ENCODE measurements at places on chromosomes 13 and 19.

- DNase-seq, result no peak
Observed at GRCh38 chr13:112118451-112119064, 51.6 kb downstream of the SOX1 start.

- DNase-seq, result no peak
Observed at GRCh38 chr19:41220811-41221210, 1.8 kb downstream of the AXL start.

- DNase-seq, result peak; percentile 48
Observed at GRCh38 chr13:46778890-46779289, 18.1 kb downstream of the ESD start.

DNA sequence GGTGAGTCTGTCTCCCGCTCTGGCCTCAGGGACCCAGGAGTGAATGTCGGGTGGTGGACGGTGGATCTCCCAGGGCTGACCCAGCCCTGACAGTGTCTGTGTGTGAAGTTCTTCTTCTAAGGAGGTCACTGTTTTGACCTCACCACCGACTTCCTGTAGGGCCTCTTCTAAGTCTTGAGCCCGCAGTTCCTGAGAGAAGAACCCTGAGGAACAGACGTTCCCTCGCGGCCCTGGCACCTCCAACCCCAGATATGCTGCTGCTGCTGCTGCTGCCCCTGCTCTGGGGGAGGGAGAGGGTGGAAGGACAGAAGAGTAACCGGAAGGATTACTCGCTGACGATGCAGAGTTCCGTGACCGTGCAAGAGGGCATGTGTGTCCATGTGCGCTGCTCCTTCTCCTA lies at the start of gene SIGLEC7:
Gene SIGLEC7 (plus strand): TSS at position 183 of the 400 bp plus-strand sequence. CDS start 69 bp downstream, at position 252.
- DNase-seq, result no peak

GRCh38 chr19:52734331-52734892 lies 432 bp downstream of the ZNF611 start:
- peak; percentile 10 for DNase-seq

DNA sequence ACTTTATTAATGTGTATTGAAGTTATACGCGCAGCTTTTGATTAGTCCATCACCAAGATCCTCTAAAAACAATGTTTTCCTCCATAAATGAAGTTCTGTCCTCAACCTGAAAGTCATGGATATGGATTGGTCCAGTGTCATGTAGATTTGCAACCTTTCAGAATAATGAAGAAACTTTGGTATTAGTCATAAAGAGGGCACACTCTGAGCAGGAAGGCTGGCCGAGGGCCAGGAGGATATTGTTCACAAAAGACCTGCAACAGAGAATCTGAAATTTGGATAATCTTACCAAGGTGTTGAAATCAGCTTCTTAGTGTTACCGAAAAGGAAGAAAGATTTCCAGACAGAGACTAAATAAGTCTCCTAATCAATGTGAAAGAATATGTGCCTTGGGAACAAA lies 20.7 kb downstream of the CLDN10 start:
- peak; percentile 48 for DNase-seq

GRCh38 chr19:38805180-38805579 lies 7.6 kb downstream of the LGALS4 start:
- no peak for DNase-seq

DNA sequence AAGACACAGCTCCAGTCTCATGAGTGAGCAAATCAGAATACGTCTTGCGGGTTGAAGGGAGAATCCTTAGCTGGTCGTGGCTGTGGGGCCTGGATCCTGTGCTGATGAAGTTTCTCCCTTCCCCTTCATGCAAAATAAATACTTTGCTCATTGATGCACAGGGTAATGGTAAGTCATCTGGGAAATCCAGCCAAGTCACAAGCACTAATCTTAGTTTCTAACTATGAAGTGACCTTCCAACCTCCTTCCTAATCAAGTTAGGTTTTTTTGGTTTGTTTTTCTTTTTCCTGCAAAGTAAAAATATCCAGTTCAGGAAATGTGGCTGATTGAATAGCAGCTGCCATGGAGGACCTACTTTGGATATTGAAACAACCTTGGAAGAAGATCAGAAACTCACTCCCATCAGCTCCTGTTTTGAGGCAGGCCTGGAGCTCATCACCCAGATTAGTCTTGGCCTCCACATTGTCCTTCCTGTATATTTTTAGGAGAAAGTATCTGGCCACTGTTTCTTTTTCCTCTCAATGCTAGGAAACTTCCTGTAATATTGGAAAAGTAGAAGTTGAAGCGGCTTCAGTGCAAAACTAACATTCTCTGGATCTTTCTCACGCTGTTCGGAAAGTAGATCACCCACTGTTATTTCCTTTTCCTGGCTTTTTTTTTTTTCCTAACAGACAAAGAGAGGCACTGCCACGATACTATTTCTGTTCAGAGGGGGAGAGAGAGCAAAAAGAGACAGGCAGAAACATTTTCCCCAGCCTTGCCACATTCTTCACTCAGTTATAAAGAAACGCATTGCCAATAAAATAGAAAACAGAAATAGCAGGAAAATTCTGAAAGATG lies 12.3 kb upstream of the ARL11 start:
- DNase-seq, result peak; percentile 16

GRCh38 chr19:47100290-47100689 lies 13.3 kb downstream of the ZC3H4 start:
- DNase-seq, result no peak

DNA sequence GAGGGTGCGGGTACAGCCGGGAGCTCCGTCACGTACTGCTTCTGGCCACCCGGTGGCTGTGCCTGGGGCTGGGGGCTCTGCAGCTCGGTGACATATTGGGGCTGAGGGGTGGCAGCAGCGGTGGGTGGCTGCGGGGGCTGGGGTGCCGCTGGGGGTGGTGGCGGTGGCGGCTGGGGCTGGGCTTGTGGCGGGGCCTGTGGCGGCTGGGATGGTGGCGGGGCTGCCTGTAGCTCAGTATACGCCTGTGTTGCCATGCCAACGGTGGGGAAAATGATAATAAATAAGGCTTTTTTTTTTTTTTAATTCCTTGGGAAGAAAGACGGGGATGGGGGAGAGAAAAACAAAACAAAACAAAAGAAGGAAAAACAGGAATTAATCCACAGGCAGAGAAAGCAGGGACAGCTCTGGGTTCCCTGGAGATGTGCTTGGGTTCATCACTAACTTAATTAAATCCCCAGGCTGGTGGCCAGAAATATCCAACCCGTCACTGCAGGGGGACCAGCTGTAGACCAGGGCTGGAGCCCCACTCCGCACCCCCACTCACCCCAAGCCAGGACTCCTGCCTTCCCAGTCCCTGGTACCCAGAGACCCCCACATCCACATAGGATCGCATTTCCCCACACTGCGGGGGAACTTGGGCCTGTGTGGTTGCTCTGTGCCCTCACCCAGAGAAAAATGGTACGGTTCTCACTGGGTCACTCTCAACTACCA lies 12.4 kb downstream of the RFX1 start:
- DNase-seq, result no peak

DNA sequence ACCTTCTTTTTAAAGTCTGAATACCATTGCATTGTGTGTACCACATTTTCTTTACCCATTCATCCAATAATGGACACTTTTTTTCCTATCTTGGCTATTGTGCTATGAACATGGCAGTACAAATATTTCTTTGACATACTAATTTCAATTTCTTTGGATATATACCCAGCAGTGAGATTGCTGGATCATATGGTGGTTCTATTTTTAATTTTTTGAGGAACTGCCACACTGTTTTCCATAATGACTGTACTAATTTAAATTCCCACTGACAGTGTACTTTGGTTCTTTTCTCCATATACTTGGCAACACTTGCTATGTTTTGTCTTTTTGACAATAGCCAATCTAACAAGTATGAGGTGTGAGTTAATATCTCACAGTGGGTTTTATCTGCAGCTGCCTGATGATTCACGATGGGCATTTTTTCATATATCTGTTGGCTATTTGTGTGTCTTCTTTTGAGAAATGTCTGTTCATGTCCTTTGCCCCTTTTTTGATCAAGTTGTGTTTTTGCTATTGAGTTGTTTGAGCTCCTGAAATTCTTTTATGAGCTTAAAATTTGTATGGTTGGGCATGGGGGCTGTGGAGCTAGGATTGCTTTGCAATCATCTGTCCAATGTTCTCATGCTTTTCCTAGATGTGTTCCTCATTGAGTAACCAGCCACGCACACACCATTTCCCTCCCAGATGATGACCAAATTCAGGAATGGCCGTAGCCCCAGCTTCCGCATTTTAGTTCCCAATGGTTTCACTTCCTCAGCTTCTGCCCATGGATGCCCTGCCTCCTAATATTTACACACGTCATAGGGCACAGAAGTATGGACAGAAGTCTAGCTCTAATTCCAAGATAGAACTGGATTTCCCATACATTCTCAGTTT lies 380.0 kb upstream of the SGCG start:
- DNase-seq, result no peak

- no peak for DNase-seq
Observed at GRCh38 chr19:29372921-29373797, 152.6 kb upstream of the VSTM2B start.

DNA sequence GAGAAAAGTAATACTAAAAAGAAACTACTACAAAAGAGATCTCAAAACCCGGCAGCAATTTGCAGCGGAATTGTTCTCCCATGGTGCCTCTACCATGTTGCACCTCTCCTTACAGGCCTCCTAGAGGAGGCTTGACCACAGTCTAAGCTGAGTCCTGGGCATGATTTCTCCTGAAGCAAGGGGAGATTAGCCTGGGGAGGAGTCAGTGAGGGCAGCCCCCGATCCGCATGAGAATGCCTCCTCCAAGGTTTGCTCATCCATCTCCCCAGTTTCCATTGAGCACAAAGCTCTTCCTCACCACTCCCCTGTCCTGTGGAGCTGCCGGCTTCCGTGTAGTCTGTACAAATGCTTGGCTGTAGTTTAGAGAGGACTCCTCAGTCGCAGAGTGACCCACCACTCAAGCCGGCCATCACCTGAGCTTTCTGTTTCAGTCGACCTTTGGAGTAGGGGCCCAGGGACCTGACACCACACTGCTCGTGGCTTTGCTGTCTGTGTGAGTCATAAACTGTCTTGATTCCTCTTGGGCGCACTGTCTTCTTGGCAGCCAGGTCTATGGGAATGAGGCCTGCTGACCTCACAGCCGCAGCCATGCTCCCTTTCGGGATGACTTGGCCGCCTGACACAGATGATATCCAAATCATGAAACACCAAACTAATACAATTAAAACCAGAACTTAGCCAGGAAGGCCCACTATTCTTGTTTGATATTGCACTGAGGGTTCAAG lies 72.3 kb downstream of the C1QTNF9 start:
- DNase-seq, result peak; percentile 17

- DNase-seq, result peak; percentile 2
Observed at GRCh38 chr13:25118378-25118905, 22.5 kb downstream of the PABPC3 start.

Measured in choroid plexus epithelial cell (primary cell).